T-helper 2 cell (primary cell): ENCODE measurements at places on chromosomes 2 and 18.
A peak's percentile ranks its signal among the peaks of the same experiment; 100 is the strongest.

DNA sequence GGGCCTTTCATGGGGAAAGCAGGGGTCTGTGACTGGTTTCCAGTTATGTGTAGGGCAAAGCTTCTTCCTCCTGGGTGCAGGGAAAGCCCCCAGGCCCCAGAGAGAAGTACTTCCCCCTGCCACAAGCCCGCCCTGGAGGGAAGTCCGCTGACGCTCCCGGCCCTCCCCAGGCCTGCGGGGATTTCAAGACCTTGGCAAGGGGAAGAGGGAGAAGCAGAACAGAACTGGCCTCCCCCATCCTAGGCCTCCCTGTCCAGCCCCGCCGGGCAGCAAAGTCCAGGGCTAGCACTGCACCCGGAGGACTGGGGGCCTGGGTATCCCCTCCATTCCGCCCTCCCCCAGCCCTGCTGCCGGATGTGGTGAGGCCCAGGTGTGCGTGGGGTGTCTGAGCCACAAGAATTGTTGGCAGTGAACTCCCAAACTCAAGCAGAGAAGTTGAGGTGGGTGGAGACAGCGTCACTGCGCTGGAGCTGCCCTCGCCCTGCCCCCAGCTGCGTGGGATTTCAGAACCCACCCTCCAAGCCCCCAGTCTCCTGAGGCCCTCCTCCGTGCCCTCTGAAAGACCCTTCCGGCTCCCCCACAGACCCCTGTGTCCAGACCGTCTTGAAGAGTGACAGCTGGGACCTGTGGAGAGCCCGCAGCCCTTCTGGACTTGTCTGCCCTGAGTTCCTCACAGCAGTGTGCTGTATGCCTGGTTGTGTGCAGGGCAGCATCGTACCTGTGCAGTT lies 1.1 kb upstream of the DUSP2 start:
- DNase-seq, result peak; percentile 93

DNA sequence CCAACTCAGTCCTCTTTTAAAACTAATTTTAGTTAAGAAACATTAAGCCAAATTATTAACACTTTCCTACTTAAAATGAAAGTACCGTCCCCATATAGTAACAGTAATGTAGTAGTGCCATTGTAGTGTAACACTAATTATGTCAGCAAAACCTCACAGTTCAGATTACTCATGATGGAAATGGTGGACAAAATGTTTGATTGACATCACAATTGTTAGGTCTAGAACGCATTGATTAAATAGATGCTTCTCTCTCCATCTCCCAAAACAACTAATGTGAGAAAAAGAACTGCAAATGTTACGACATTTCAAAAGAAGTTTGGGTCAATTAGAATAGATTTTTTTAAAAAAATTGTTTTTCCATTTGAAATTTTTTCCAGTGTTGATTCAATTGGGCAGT lies 1.2 kb upstream of the ATF2 start:
- DNase-seq, result no peak

- DNase-seq, result no peak
Observed at GRCh38 chr2:200687922-200688920, 102.4 kb downstream of the AOX1 start.

DNA sequence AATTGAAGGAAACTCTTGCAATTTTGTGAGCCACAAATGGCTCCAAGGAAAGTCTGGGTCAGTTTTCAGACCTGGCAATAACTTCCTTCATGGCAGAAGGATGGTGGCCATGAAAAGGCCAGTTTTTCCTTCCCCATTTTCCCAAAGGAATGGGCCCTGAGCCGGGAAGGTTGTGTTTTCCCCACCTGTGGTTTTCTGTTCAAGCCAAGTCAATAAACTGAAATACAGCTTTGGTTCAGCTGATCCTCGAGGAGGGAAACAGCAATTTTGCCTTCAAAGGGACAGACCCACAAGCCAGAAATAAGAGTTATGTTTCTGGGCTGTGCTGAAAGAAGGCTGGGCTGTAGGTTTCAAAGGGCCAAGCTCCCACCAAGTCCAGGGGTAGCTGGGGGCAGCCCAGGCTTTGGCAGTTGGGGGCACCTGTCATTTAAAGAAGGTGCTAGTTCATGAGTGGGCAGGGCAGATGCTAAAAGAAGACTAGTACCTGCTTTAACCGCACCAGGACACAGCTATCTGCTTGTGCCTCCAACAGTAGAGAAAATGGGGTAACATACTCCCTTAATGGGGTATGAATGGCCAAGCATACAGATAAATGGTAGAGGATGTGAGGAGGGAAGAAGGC lies 97.0 kb downstream of the TTC32 start:
- no peak for DNase-seq

GRCh38 chr18:23585897-23586248 lies 433 bp downstream of the NPC1 start:
- DNase-seq, result no peak

GRCh38 chr2:95278051-95278471 lies 3.8 kb downstream of the PROM2 start:
- no peak for DNase-seq

DNA sequence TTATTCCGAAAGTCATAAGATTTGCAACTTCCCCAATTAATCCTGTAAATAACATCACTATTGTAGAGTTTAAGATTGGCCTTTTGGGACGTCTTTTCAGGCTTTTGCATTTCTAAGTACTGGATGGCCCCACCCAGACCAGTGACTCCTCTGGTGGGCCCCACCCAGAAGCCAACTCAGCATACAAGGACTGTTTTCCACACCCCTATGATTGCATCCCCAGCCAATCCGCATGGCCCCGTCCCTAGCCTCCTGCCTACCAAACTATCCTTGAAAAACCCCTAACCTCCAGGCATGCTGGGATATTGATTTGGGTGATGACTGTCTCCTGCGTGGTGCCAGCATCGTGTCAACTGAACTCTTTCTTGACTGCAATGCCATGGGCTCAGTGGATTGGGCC lies 24.5 kb upstream of the TGIF1 start:
- no peak for DNase-seq

DNA sequence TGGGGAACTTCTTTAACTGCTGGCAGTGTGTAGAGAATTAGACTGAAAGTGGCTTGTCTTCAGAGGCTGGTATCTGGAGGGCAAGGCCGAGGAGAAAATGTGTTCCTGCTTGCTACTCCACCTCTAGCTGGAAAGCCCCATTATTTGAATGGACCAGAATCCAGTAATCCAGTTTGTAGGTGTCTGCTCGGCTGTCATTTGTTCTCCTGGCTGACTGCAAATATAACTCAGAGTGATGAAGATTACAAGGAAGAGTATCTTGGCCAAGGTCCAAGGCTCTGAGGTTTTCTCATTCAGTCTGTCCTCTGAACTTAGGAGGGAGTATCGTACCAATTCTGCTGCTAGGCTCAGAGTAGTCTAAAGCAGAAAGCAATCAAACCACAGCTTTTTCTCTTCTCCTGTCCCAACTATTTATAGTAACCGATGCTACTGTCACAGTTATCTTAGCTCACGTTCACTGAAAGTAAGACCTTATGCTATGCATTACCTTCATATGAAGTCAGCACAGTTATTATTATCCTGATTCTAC lies 228.6 kb downstream of the SETBP1 start:
- no peak for DNase-seq

GRCh38 chr2:241399941-241400922 lies 44.1 kb downstream of the FARP2 start:
- no peak for DNase-seq

DNA sequence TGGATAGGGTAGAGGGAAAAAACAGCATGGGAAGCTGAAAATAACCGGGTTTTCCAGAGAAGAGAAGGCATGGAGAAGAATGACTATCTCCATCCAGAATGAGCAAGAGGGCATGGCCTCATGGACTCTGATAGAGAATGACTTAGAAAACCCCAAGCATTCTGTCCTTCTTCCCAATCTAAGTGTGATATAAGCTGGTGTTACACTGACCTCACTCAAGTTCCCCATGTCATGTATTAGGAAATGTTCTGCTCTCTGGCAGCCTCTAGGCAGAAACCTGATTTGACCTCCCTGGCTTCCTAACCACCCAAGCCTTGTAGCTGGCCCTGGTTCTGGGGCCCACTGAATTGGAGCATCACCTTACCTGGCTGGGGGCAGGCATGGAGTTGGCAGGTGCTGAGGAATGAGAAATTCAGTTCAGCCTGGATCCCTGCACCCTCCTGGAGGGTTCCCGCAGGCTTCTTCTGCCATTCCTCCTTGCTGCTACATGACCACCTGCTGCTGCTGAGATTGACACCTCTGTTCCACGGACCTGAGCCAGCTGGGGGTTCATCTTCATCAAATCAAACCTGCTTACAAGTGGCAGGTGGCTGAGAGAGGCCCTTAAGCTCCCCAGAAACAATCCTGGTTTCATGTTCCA lies 5.2 kb upstream of the SIGLEC15 start:
- DNase-seq, result no peak

DNA sequence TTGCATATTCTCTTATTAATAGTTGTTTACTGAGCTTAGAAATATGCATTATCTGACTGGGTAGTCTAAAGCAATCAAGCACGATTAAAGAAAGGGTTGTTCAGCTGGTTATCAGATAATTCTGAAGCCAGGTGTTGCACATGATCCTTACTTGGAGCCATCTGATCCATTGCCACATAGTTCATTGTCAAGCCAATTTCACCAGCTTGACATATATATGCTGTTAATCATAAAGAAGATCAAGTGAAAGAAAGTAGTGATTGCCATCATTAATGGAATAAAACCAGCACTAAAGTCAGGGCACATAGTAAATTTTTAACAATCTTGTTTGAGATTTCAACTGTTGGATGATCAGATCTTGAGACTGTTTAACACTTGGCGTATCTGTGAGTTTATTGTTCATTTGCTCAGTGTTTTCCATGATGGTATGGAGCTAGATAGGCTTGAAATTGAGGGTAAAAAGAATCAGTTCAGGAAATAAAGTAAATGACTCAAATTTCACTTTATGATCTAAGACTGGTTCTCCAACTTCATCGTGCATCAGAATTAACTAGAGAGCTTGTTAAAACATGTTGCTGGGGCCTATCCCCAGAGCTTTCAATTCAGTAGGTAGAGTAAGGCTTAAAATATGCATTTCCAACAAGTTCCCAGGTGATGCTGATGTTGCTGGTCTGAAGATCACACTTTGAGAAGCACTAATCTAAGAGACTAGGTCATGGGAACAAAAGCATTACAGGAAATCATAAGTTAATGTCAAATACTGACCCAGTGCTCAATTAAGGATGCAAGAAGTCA lies 539.6 kb downstream of the SATB2 start:
- no peak for DNase-seq

DNA sequence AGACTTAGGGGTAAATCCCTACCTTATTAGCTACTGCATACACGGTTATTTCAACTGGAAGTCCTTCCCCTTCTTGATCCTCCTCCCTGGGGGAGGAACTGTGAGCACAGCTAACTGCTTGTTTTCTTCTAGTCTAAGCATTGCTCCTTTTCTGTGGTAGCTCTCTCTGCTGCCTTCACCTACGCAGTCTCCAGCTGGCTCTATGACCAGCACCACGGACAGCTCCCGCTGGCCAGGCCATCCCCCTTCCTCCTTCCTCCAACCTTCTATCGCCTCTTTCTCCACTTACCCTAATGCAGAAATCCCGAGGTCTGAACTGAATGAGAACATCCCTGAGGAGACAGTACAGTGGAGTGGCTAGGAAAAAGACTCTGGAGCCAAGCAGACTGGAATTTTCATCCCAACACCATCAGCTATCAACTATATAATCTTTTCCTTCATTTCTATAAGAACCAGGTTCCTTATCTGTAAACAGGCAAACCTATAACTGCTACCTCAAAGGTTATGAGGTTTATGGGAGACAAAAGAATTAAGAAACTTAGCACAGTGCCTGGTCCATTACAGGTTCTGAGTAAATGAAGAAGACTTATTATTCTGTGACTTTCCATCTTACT lies 4.7 kb upstream of the CFAP65 start:
- no peak for DNase-seq

DNA sequence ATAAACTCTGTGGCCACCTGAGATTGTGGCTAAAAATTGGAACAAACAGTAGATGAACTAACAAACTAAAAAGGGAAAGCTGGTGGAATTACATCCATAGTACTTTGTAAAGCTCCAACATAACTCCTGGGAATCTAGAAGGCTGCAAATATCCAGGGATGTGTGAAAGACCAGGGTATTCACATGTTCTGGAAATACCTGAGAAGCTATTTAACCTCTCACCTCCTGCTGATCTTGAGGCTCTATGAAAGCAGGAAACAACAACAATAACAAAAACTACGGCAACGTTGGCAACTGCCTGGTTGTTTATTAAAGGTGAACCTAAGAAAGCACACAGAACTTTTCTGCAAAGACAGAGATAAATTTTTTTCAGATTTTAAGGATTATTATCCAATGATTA lies 171.3 kb downstream of the CCDC178 start:
- DNase-seq, result no peak

- DNase-seq, result peak; percentile 79
Observed at GRCh38 chr2:84865181-84865783, 15.6 kb downstream of the TRABD2A start.

GRCh38 chr2:134193006-134193405 lies 60.9 kb upstream of the MGAT5 start:
- no peak for DNase-seq

GRCh38 chr2:210172219-210172575 lies 988 bp upstream of the KANSL1L start:
- DNase-seq, result no peak

- no peak for DNase-seq
Observed at GRCh38 chr18:34710458-34710914, 388 bp downstream of the DTNA start.

- DNase-seq, result no peak
Observed at GRCh38 chr2:36246320-36246990, 109.1 kb upstream of the CRIM1 start.

DNA sequence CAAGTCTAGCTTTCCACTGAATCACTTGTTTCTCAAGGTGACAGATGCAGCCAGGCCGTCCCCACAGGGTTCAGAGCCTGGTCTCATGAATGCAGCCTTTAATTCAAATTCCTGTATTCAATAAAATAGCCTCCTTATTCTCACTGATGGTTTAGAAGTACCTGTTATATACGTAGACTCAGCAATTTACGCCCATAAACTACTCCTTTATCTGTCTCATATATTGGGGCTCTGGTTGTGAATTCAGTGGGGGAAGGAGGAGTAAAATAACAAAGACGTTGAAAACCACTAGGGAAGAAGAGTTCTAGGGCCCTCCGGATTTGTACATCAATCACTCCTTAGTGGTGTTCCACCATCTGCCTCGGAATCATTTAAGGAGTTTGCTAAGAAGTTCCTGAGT lies 1.7 kb downstream of the OBSL1 start:
- no peak for DNase-seq

DNA sequence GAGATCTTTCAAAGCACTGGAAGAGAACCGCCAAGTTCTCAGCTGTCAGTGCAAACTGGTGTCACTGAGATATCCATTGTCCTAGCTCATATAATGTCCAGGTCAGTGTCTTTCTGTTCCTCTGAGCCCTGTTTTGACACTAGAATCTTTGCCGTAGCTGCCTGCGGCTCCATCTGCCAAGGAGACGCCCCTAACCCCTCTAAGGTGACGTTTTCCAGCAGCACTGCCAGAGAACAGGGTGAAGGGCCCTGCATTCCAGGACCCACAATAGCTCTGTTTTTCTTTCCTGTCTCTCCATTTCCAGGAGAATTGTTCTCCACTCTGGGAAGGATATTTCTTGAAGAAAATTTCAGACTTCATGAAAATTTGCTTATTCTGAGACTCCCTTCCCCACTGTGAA lies 181.7 kb upstream of the SLC39A10 start:
- no peak for DNase-seq

GRCh38 chr2:95389245-95390119 lies 13.0 kb upstream of the FAHD2A start:
- no peak for DNase-seq

- DNase-seq, result no peak
Observed at GRCh38 chr18:75208155-75208835, 644 bp downstream of the PTGR3 start.

- no peak for DNase-seq
Observed at GRCh38 chr18:75044791-75045190, 164.1 kb downstream of the PTGR3 start.
